ENCODE measurements at places on chromosomes 11 and 22.

DNA sequence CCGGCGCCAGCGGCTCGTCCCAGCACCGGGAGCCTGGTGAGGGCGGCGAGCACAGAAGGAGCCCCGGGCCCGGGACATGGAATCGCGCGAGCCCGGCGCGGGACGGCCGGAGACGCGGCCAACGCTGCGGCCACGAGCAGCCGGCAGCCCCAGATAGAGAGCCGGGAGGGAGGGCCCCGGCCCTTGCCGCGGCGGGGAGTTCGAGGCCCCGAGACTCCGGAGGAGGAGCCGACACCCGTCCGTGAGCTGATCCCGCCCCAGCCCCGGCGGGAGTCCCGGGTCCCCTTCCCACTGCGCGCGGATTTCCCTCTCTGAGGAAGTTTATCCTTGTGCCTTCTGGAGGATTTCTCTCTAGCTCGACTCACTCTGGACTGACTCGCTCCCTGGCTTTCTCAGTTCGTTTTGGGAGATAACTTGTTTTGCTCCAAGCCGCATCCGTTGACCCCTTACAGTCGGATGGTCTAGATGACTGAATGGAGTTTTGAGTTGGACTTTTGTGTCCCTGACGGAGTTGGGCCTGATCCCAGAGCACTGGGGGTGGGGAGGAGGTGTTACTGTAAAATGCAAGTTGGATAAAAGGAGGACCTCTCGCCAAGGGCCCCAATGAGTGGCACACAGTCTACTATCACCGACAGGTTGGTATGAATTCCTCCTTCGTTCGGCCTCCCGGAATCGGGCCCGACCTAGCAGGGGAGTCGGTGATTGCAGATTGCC lies 585 bp downstream of the ARHGEF12 start:
- no peak for DNase-seq

DNA sequence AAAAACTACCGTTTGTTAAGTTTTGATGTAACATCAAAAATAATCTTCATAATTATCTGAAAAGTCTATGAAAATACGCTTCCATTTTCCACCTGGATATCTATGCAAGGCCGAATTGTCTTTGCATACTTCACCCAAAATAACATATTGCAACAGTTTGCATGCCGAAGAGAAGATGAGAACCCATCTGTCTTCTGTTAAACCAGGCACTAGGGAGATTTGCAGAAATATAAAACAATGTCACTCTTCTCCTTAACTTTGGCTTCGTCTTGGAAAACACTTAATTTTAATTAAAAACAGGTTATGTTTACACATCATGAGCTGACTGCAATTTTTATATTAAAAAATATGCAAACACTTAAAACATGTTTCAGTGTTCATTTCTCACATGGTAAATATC lies 1325.8 kb downstream of the TBC1D22A start:
- no peak for DNase-seq

DNA sequence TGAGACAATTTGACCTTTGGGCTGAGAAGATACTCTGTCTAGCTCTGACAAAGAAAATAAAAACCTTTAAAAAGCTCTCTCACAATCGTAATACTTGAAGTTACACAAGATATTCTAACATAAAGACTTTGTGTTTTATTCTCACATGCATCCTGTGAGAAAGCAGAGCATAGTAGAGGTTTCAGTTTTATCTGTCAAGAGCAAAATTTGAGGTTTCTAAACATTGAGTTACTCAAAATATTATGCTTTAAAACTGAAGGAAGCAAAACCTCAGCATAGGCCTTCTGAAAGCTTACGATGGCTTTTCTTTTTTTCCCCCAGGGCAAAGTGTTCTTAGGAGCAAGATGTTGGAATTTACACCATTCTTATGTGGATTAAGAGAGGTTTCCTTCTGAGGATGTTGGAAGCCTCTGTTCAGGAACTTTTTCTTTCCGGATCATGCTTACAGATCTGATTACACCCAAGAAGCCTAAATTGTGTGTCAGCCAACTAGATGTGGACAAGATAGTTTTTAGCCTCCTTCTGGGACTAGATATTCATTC lies 15.0 kb upstream of the OR51M1 start:
- DNase-seq, result no peak

- DNase-seq, result no peak
Observed at GRCh38 chr11:118115048-118115447, 28.3 kb upstream of the SMIM35 start.

- DNase-seq, result no peak
Observed at GRCh38 chr11:113994077-113994954, 19.4 kb downstream of the HTR3A start.

DNA sequence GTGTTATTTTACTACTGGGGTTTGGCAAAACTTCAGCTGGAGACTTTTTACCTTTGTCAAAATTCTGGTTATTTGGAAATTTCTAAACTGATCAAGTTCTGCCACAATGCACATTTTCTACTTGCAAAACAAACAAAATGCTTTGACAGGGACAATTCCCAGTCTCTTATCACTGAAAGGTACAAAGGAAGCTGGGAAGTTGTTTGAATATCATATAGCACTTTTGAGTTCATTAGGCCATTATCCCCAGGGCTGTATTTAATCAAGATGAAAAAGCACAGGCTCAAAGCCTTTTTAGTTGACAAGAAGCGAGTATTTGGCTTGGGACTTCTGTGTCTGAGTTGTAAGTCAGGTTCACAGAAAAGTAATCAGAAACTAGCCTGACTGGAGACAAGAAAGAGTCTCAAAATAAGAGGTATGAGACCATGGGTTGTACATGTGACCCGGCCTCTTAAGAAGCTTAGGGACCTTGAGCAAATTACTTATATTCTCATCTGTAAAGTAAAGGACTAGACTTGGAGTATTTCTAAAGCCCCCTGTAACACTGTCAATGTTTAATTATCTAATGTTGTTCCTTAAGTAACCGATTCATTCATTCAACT lies 2.9 kb upstream of the HORMAD2 start:
- no peak for DNase-seq

Measured in stimulated activated CD4-positive, alpha-beta T cell treated with anti-CD3 and anti-CD28 coated beads, TNF-alpha, amount 100 ng/mL, for 1 hour (primary cell).